ENCODE measurements at places on chromosomes 3 and 15.

DNA sequence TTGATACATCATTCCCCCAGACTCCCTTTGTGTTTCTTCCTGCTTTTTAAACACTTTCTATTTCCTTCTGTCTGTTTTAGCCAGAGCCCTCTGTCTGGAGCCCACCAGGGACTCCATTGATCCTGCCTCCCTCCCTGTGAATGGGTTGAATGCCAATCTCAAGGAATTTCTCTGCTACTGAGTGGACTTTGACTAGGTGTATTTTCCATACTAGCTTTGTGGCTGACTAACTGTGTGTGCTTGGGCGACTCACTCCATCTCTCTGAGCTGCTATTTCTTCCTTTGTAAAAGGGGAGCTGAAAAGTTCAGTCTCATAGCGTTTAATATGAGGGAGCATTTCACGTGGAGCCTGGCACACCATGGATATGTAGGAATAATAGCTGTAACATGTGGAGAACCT, 98.8 kb downstream of the EEFSEC start:
- DNase-seq, result no peak

DNA sequence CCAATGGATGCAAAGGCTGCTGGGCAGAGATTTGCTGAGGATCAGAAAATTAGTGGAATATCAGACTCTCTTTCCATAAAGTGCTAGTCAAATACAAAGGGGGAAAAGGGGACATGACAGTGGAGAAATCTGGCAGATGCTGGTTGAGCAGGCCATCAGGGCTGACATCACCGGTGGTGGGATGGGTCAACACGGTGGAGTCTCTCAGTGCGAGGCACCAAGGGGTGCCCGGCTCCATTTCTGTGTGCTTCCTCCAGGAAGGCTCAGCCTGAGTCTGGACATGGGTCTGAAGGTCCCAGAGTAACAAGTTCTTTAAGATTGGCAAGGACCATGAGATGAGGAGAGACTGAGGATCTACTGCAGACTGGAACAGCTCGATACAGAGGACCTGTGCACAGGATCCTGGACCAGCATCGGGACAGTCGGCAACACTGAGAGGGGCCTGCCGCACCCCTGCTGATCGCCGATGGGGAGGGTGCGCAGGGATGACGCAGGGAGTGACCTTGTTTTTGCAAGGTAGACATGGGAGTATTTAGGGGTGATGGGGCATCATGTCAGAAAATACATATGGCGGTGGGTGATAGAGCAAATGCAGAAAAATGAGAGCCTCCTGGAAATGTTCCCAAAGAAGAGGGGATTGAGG, 92.7 kb downstream of the SEC22A start:
- DNase-seq, result no peak

- DNase-seq, result no peak
These were observed 81.4 kb downstream of the PDE8A start for GRCh38 chr15:85063088-85063487.

- DNase-seq, result peak; percentile 85
These were observed 25.5 kb downstream of the ESYT3 start for GRCh38 chr3:138459619-138460535.

- DNase-seq, result no peak
These were observed 4.7 kb upstream of the GRM2 start for GRCh38 chr3:51702156-51702555.

DNA sequence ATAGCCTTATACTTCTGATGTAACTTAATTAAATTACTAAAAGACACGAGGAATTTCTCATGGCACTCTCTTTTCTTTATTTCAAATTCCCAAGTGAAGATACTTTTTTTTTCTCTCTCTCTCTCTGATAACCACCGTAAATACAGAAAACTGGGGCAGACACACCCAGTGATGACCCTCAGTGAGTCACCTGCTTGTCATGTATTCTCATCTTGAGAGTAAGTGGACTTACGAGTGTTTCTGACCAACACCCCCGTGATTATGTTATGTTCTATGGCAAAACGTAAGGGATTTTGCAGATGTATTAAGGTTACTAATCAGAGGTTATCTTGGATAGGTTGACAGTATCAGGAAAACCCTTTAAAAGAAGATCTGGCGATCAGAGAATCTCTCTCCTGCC, 348.8 kb upstream of the ZNF717 start:
- DNase-seq, result no peak

DNA sequence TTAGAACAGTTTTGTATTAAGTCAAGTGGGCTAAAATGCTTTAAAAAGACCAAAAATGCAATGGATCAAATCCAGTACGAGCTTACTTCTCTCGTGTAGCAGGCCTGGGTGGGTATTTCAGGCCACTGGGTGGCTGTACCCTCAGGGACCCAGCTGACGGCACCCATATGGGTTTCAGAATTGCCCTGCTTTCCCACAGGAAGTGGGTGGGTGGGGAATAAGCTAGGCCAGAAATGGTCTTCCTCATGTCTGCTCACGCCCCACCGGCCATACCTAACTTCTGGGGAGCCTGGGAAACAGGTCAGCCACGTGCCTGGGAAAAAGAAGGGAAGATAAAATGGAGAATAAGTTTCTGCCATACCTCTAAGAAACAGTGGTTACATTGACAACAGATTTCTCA, 20.3 kb downstream of the GPR160 start:
- no peak for DNase-seq

GRCh38 chr3:98519351-98519750, 3.4 kb downstream of the CLDND1 start:
- DNase-seq, result no peak

DNA sequence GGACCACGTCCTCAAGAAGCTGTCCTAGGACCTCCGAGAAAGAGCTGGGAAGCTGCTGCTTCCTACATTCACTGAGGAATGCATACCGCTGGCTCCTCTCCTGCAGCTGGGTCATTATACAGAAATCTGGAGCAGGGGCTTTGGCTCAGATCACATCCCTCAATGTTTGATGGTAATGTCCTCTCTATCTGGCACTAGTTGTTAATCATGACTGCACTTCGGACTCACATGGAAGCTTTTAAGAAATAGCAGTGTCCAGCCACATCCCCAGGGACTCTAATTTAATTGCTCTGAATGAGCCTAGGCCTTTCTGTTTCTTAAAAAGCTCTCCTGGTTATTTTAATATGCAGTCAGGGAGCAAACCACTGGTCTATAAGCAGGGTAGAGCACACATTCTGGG, 25.7 kb upstream of the MYRIP start:
- DNase-seq, result no peak

DNA sequence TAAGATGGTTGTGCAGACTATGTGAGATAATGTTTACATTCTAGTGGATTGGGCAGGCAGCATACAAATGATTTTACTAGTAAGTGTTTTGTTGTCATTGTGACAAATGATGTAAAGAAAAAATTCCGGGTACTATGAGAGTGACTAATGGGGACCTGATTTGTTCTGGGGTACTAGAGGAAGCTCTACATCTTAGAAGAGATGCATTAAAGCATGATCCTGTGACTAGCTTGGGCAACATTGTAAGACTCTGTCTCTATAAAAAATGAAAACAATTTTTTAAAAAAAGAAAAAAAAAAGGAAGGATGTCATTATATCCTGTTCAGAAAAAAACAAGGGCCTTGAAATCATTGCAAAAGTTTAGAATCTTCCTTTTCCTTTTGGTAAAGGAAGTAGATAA, 58.1 kb upstream of the MYRIP start:
- DNase-seq, result no peak

- DNase-seq, result no peak
These were observed 738.8 kb upstream of the SGO1 start for GRCh38 chr3:20924646-20925385.

- no peak for DNase-seq
These were observed 87.7 kb downstream of the ETFA start for GRCh38 chr15:76223521-76223920.

- DNase-seq, result peak; percentile 99
These were observed 717.5 kb downstream of the TUSC7 start for GRCh38 chr3:117427081-117427480.

DNA sequence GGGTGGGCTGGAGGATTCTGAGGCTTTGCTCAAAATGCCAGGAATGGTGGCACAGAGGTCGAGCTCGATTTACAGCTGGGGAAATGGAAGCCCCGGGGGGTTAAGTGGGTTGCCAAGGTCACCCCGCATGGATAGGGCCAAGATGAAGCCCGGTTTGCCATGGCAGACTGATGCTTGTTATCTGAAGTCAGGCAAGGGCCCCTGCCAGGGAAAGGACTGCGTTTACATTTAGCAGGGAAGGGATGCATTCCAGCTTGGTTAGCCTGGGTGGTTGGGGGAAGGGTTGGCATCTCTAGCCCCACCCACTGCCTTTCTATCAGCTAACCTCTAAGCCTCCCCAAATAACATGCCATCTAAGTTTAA, 79.0 kb downstream of the RPLP1 start:
- no peak for DNase-seq

DNA sequence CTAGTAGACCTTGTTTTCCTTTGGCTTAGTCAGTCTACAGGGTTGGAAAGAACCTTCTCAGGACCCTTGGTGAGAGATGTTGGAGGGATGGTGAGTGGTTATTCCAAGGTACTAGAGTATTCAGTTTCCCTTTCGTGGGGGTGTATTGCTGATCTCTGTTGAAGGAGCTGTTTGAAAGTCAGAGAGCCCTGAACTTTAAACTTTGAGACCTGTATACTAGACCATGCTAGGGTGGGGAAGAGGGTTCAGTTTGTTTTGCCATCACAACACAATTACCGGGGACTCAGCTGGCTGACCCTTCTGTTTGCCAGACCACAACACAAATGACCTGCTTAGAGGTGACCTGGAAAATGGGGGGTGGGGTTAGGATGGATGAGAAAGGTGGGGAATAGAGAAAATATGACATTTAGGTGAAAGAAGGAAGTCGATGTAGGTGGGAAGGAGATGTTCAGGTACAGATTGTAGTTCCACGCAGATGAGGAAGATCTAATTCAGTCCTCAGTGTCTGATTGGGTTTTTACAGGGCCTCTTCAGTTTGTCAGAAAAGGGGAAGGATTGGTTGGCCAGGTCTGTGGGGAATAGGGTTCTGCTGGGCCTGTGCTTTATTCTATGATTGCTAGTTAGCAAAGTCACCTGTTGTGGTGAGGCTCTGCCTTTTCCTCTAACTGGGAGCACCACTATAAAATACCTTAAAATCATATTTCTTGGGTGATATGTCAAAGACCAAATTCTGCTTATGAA, 6.8 kb downstream of the UBE2E2 start:
- no peak for DNase-seq

GRCh38 chr3:97070302-97070701, 255.9 kb downstream of the EPHA6 start:
- DNase-seq, result no peak

GRCh38 chr3:124413989-124414598, 316.2 kb upstream of the UMPS start:
- no peak for DNase-seq

DNA sequence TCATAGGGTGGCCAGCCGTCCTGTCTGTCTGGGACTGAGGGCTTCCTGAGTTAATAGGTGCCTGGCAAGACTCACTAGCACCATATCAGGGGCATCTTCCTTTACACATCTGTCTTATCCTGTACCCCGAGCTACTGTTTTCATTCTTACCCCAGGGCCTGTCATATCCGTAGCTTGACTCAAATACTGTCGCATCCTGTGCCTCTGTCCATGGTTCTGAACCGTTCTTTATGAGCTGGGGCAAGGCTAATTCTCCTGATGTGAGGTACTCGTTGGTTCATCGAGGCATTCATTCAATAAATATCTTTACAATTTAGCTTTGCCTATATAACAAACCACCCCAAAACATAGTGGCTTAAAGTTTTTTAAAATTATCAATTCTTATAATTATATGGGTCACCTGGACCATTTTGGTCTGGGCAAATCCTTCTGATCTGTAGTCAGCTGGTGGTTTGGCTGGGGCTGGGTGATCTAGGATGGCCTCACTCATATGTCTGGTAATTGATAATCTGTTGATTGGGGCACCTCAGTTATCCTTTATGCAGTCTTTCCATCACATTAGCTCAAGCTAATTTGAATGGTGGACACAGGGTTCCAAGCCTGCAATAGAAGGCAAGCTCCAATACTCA, 121.2 kb downstream of the TLE3 start:
- no peak for DNase-seq

DNA sequence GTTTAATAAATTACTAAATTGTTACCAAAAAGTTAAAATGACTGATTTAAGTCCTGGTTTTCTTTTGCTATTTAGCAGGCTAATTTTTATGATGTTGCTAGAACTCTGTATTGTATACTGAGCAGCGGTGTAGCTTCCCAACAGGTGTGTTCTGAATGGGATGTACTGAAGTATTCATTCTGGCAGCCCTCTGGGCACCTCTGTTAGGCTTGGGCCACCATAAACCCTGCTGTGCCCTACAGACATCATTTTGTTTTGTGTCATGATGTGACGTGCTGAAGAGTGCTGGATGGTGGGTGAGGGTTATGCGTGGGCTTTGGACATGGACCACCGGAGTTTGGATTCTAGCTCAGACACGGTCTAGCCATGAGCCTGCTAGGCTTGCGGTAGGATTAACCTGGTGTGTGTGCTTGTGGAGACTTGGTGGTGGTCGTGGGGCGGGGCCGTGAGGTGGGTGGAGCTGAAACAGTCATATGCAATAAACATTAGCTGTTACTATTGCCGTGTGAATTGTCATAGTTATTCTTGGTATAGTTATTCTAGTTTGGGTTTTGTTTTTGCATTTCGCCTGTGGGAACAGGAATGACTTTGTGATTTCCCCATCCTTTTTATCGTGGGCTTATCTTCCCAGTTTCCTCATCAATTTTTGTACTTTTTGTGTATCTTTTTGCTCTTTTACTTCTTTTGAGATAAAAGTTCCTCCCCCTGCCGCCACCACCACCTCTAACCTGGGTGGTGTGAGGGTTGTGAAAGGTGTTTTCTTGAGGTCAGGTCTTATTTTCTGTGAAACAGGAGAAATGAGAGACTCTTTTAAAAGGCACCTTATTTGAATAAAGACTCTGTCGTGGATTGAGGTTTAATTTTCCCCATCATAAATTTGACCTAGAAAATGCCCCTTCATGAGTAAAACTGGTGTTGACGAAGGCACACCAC, 93.7 kb downstream of the MCTP2 start:
- DNase-seq, result no peak

GRCh38 chr15:49986326-49986725, 132.7 kb downstream of the ATP8B4 start:
- no peak for DNase-seq

DNA sequence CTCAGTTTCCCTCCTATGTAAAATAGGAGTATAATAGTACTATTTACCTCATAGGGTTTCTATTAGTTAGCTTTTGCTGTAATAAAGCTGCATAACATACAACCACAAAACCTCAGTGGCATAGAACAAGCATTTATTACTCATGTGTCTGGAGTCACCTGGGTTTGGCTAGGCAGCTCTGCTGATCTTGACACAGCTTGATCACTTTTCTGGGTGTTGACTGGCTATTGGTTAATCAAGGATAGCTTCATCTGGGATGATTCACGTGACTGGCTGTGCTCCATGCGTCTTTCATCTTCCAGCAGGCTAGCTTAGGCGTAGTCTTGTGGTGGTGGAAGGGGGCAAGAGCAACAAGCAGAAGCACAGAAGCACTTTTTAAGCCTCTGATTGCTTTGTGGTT, 112.6 kb downstream of the SQOR start:
- DNase-seq, result no peak

- no peak for DNase-seq
These were observed 71.8 kb downstream of the CEMIP start for GRCh38 chr15:80850941-80851451.

DNA sequence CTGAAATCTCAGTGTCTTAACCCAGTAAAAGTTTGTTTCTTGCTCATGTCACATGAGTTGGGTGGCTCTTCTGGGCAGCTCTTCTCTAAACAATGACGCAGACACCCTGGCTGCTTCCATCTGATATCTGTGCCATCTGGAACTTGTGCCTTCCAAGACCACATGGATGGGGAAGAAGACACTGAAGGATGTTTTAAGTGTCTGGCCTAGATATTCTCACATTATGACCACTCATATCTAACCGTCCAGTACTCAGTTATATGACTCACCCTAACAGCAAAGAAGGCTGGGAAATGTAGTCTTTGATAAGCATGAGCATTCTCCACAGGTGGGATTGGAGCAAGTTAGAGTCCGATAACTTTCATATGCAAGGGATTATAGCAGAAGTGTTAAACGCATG, 66.4 kb downstream of the RYR3 start:
- DNase-seq, result no peak
